ENCODE measurements at places on chromosomes 7 and 10.

DNA sequence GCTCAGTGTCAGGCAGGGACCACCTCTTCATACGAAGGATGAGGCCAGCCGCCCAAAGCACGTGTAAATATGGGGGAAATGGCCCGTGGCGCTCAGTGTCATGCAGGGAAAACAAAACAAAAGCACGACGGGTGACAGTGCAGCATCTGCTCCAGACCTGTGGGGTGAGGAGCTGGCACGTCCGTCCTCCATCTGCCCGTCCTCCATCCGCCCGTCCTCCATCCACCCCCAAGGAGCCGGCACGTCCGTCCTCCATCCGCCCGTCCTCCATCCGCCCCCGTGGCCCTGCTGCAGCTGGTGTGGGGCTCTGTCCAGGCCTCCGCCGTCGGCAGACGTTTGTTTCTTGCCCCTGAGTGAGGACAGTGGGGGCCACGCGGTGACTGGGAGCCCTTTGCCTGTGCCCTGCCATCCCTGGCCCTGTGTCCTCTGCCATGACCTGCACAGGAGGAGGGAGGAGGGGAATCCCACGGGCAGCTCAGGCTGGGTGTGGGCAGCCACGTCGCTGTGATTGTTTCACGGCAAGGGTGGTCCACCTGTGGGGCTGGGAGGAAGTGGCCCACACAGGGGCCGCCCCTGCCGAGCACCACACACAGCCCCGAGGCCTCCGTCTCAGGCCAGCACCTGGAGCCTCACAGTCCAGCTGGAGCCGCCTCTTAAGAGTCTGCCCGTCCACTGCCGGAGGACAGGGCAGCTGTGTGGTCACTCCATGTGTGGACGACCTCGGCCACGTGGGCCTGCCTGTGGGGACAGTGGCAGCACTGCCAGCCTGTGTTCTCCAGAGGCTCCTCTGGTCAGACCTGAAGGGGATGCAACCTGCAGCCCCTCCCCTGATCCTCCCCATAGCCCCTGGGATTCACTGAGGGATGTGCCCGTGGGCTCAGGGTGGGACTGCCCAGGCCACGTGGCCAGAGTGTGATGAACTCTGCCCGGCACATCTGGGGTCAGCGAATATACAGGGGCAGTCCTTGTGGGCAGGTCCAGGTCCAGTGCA lies 38.2 kb upstream of the DPYSL4 start:
- no peak for DNase-seq

- no peak for DNase-seq
These were observed 730.8 kb downstream of the PHTF2 start for GRCh38 chr7:78529392-78529791.

DNA sequence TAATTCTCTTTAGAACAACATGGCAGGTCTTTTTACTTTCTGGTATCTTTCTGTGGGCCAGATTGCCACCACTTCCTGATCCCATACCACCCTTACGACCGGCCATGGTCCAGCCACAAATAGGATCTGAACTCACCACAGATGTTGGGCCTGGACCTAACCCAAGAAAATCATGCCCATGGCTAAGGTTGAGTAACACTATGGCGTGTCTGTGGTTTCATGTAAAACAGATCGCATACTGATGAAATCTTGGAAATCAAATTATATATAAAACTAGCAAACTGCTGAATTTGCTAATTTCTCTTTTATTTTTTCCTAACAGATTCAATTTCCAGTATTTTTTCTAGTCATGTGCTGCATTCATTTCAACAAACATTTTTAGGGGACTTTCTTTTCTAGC lies 77.2 kb downstream of the CH25H start:
- DNase-seq: no peak

DNA sequence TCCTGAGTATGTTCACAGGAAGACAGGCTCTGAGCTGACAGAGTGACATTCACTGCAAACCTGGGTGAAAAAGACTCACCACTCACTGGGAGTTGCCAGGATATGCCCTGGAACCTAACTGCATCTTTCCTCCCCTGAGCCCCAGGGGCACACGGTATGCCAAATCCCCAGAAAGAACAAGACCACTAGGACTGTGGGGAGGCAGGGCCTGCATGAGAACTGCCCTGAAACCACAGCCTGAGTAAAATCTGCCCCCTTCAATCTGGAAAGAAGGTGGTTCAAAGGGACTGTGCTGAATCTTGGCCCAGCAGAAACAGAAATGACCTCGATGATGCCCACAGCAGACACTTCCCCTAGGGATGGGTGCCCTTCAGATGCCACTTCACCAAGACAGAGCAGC lies 6.5 kb downstream of the FAM53B start:
- no peak for DNase-seq

DNA sequence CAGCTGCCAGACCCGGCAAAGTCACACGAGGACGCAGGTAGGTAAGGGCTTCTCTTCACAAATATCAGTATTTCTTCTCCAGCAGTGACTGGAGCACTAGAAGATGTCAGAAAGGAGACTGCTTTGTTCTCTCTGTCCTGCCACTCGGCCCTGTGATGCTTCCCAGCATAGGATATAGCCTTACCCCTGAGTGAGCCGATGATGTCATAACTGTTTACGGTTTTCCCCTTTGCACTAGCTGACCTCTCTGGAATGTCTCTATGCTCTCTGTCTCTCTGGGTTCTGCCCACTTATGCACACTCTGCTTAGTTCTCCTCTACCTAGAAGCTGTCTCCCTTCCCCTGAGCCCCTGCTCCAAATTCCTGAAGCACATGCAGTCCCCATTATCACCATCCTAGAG lies 167.5 kb upstream of the PODXL start:
- DNase-seq: no peak

DNA sequence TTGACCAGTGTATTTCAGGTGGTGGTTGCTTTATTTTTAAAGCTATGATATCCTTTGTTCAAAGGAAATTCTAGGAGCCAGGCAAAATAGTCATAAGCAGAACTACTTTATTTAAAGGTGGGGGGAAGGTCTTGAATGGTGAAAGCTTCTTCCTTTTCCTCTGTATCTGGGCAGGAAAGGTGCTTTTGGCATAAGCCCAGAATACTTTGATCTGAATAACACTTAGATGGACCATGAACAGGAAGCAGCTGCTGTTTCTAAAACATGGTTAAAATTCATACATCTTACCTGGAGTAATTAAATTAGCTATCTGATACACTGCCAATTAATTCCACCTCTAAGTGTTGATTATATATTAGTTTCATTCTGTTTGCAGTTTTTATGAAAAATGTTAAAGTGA lies 13.3 kb downstream of the ZNF804B start:
- DNase-seq: no peak

DNA sequence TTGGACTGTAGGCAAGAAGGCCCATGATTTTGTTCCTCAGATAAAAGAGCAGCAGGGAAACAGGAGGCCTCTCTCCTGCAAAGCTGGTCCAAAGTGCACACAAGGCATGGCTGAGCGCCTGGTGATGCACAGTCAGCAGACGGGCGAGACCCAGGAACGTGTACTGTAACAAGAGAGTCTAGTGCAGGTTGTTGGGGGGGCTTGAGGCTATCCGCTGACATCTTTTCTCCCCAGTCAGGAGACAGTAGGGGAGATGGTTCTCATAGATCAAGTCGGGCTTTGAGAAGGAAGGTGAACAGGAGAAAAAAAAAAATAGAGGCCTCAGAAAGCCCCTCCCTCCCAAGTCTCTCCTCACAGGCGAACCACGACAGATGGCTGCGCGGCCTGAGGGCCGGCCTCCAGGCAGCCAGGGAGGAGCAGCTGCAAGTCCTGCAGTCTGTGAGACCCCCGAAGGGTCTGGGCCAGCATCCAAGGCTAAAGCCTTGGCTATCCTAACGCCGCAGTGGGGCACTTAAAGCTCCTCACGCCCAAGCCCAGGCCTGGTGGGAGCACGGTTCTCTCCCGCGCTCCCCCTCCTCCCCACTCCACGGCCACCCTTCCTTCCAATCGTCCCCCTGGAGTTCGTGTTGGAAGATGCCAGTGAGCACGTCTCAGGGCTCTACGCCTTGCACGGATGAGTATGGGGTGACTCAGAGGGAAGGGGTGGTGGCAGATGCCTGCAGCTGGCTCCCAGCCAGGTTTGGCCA lies 68.3 kb downstream of the PRKAG2 start:
- DNase-seq: no peak

- DNase-seq: no peak
These were observed 24.9 kb upstream of the GIMAP7 start for GRCh38 chr7:150489782-150490181.

GRCh38 chr10:117581961-117582360 lies 39.4 kb downstream of the EMX2 start:
- DNase-seq: no peak

DNA sequence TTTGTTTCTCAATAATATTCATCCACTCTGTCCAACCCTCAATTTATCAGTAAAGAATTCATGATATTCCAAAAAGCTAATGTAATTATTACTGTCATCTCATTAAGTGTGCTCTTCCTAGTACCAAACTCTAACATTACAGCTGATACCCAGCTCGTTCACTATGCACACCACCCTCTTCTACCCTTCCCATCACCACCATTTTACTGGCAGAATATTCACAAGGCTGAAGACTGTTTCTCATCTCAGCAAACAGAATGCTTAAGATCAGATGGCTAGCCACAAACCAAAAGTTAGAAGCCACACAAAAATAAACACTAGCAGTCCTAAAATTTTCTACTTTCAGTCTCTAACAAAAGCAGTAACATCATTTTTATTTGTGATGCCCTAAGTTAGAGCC lies 121.5 kb downstream of the SRPK2 start:
- no peak for DNase-seq

GRCh38 chr10:33196710-33197491 lies 137.6 kb downstream of the NRP1 start:
- no peak for DNase-seq

- DNase-seq: no peak
These were observed 2.0 kb upstream of the SFTPA1 start for GRCh38 chr10:79608505-79609375.

GRCh38 chr10:88017781-88018180 lies 154.4 kb downstream of the PTEN start:
- DNase-seq: no peak

GRCh38 chr7:40298421-40298820 lies 163.6 kb downstream of the SUGCT start:
- no peak for DNase-seq

DNA sequence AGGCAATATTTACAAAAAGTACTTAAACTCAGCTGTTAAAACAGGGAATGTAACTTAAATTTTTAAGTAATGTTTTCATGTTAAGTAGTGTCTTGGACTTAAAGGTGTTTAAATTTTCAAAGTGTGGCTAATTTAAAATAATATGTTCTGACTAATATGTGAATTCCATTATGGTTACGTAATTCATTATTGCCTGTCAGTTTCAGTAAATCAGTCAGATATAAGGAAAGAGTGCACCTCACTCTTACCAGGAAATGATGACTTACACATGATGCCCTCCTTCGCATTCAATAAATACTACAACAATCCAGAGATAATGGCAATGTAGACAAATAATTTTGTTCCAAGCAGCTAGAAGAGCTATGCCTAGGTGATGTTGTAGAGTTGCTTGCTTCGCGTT lies 69.0 kb upstream of the WNT16 start:
- DNase-seq: no peak

DNA sequence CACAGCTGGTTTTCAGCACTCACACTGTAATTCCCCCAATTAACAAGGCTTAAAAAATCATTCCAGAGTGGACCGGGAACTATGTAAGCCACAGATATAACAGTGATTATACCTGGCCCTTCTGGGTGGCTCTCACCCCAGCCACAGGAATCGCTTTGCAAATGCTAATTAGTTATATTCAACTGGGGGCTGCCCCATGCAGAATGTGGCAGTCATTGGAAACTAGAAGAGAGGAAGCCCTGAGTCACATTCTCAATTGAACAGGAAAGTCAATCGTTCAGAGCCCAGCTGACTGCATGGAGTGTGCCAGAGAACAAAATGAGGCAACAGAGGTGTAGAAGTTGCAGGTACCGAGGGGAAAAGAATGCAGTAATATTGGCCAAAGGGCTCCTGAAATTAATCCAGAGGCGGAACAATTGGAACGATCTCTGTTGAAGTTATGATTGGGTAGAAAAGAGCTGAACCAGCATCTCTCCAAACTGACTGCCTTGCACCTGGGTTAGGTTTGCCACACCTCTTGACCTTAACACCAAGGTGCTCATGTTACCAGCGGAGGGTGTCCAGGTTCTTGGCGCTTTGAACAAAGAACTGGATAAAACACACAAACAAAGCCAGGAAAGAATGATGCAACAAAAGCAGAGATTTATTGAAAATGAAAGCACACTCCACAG lies 909.7 kb upstream of the AUTS2 start:
- DNase-seq: no peak

GRCh38 chr10:132469197-132469884 lies 68.2 kb upstream of the INPP5A start:
- no peak for DNase-seq

- no peak for DNase-seq
These were observed 320.0 kb downstream of the EXOC4 start for GRCh38 chr7:133572843-133573242.

DNA sequence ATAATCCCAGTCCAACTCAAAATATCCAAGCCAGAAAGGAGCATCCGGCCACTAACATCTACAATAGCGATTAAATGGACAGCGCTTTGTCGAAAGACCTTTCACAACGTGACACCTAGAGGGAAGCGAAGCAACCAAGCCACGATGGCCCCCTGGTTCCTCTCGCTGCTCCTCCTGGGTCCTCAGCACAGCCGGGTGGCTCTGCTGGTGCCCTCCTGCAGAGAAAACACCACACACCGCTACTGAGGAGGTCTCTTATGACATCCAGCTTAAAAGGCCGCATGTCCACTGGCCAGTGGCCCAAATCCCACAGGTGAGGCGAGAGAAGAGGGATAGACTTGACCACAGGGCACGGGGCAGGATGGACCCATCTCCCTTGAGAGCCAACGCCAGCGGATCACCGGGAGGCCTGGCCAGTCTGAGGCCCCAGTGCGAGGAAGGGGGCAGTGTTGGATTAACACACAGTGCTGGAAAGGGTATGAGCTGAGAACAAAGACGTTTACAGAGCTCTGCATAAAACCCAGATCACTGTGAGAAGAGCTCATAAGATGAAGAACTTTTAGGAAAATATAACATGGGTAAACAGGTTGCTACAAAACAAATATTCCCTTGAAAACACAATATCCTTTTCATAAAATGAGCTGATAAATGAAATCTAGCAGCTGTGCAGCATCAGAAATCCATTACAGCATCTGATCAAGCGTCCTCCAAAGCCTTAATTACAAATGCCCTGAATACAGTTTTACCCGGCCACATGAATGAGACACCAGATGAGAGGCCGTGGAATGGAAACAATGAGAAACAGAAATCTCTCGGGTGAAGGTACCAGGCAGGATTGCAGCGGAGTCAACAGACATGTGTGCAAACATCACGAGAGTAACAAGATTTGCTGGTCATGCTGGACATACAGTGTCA lies 236.7 kb downstream of the DIP2C start:
- DNase-seq: no peak

DNA sequence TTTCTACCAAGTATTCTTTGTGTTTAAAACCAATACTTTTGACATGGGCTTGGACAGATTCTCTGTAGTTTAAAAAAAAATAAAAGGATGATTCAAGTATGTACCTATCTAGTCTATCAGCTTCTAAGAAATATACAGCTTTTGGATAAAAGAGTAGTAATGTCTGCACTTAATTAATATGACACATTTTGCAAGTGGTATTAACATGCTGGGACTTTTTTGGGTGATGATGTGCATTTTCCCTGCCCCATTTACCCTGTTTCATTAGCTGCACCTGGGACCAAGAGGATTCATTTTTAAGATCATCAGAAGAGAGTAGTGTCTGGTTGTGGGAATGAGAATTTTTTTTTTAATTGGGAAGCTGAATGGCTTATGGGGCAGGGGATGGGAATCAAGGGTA lies 236.2 kb upstream of the KLF14 start:
- DNase-seq: no peak
